ENCODE measurements at places on chromosomes 5 and 9.

DNA sequence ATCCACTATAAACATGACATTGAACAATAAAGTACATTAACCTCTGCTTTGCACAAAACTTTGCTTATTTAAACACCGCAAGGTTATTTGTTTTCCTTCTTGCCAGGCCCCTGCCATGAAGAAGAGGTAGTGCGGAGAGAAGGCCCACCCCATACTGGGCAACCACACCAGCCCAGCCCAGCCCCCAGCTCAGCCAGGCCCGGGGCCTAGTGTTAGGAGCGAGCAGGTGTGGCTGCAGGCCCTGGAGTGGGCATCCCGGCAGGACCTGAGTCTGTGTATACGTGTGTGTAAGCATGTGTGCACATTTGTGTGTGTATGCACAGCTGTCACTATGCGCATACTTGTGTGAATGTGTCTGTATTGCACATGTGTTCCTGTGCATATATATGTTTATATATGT lies 90.4 kb upstream of the MVB12B start:
- peak; percentile 86 for DNase-seq

DNA sequence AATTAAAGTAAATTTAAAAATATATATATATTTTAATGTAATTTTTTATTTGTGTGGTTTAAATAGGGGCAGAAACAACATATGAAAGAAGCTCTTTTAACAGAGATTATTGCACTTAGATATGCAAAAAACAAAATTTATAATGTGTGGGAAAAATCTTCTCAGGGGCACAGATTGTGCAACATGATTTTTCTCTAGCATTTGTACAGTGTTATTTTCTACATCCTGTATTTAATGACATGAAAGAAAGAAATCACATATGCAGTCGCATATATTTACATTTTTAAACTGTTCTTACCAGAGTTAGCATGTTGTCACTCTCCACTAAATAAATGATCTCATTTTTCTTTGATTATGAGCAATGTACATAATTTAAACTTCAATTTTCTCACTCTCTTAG lies 265.3 kb upstream of the CTNND2 start:
- no peak for DNase-seq

- no peak for DNase-seq
Measured at GRCh38 chr5:2557435-2557834, 194.0 kb downstream of the IRX2 start.

DNA sequence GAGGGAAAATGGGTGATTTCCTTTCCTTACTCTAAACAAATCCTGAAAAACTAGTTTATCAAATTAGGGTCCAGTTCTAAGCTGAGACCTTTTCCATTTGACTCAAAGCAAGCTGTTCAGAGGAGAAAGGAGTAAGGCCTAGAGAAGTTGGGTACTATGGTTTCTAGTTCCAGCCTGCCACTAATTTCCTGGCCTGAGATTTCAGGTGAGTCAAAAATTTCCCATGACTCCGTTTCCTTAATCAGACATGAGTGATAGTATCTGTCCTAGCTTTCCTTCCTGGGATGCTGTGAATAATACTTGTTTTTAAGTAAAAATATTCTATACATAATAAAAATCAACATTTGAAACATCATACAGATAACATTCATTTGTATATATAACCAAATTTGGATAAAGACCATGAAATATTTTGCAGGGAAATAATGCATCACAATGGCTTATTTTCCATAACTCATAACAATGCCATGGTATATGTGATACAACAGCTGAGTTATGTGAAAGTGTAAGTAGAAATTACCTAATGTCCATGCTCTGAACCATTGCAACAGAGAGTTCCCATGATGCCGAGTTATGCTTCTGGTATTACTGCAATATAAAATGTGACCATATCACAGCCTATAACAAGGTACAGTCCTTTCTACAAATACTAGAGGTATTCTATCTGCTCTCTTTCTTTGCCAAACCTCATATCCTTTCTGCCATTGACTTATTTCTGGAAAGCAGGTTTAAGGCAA lies 142.7 kb downstream of the MLLT3 start:
- DNase-seq = no peak

GRCh38 chr9:123996731-123997421 lies 14.7 kb upstream of the LHX2 start:
- DNase-seq = no peak

- DNase-seq = no peak
Measured at GRCh38 chr5:127820910-127821553, 117.8 kb downstream of the CCDC192 start.

DNA sequence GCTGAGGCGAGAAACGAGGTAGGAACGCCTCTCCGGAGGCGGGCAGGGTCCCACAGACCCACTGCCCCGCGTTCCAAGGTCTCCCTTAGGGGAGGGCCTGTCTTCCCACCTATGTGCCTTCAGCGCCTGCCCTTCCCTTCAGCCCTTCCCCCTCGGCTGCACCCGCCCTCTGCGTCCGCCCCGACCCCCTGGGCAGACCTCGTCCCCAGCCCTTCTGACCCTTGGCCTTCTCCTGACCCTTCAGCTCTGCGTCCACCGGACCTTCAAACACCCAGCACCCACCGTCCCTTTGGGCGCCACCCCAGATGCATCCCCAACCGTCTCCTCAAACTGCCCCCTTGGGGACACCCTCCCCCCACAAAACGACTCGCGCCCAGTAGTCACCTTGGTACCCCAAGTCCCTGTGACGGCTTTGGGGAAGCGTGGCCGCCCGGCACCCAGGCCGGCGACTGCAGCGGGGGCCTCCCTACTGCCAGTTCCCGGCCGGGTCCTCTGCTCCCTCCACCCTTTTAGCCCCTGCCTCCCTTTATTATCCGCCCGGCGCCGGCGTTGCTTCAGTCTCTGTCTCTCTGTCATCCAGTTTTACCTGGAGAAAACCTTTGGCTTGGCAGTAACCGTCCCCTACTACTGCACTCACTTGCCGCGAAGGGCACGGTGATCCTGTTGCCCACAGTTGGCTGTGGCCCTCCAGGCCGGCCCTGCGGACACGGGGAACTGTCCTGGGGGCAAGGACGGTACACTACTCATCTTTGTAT lies 421 bp downstream of the RUSC2 start:
- peak; percentile 92 for DNase-seq

DNA sequence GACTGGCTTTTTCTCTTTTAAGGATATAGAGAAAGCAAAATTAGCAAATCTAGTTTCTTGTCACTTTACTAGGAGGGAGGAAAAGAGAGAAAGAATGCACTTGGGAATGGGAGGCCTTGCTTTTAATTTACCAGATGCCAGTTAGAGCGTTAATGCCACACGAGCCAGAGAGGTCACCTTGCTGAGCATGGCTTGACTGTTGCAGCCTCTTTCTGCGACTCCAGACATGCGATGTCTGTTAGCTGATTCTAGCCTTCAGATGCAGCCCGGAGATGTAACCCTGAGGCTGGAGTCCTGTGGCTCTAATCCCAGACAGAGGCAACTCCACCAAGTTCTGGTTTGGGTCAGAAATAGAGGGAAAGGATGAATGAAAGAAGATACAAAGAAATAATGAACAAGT lies 152.5 kb downstream of the TRIO start:
- DNase-seq = no peak

- DNase-seq = no peak
Measured at GRCh38 chr5:57402348-57402747, 80.3 kb downstream of the ACTBL2 start.

- DNase-seq = no peak
Measured at GRCh38 chr9:38318759-38319495, 73.6 kb upstream of the ALDH1B1 start.

DNA sequence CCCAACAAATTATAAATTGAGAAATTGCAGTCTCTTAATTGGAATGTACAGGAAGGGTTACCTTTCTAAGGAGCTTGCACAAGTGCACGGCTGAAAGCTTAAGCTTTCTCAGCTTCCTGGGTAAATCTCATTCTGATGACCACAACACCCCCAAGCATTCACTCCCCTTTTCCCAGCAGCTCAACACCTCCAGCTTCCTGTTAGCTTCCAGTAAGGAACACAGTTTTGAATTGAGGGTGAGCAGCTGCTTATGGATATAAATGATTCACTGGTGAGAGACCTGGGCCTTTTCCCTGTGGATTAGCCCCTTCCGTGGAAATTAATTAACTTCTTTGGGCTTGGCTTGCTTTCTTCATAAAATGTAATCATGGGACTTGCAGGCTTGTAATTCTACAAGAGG lies 101.2 kb downstream of the SLC28A3 start:
- no peak for DNase-seq

DNA sequence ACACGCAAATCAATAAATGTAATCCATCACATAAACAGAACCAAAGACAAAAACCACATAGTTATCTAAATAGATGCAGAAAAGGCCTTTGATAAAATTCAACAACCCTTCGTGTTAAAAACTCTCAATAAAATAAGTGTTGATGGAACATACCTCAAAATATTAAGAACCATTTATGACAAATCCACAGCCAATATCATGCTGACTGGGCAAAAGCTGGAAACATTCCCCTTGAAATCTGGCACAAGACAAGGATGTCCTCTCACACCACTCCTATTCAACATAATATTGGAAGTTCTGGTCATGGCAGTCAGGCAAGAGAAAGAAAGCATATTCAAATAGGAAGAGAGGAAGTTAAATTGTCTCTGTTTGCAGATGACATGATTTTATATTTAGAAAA lies 1946.3 kb upstream of the CDH9 start:
- no peak for DNase-seq

DNA sequence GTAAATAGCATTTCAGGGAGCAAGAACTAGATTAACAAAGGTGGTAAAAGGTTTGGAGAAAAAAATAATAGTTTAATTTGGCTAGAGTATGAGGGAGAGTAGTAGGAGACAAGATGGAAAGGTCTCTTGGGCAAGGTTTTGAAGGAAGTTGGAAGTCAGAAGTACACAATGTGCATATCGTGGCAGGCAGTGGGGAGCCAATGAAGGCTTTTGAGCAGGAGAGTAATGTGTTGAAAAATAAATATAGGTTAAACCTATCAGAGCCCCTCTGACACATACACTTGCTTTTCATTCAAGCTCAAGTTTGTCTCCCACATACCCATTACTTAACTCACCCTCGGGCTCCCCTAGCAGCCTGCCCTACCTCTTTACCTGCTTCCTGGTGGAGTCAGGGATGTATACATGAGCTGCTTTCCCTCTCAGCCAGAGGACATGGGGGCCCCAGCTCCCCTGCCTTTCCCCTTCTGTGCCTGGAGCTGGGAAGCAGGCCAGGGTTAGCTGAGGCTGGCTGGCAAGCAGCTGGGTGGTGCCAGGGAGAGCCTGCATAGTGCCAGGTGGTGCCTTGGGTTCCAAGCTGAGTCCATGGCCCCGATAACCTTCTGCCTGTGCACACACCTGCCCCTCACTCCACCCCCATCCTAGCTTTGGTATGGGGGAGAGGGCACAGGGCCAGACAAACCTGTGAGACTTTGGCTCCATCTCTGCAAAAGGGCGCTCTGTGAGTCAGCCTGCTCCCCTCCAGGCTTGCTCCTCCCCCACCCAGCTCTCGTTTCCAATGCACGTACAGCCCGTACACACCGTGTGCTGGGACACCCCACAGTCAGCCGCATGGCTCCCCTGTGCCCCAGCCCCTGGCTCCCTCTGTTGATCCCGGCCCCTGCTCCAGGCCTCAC lies at the start of gene CA9:
CA9 (plus strand) TSS at position 797 of the 893 bp plus-strand sequence; CDS start at position 829, 32 bp downstream.
- DNase-seq = no peak

DNA sequence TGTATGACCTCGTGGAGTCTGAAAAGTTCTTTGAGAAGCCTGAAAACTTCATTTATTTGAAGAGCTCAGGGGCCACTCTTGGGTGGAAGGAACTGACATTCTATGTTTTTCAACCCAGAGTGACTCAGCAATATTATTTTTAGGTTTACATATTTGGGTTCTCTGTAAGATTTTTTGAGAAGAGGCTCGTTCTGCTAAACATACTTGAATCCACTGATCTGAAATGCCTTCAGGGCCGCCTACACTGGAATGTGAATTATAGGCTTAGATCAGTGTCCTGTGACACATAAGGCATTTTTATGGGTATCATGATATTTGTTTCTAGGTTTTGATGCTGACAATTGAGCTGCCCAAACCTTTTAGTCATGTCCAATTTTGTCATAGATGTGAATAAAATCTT lies 86.2 kb downstream of the PSAT1 start:
- no peak for DNase-seq

DNA sequence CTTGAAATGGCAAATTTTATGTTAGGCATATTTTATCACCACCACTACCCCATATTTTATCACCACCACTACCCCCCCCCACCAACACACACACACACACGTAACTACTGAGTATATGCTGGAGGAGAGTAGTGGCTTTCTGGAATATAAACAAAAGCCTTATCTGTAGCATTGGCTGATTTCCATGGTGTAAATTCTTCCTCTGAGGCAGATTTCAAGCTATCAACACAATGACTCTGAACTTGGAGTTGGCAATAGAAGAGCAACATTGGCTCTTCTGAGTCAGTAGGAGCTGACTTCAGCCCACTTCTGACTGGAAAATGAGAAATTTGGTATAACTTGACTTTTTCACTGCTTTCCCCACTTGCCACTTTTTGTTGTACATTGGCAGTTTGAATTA lies 143.0 kb downstream of the CAVIN4 start:
- no peak for DNase-seq

DNA sequence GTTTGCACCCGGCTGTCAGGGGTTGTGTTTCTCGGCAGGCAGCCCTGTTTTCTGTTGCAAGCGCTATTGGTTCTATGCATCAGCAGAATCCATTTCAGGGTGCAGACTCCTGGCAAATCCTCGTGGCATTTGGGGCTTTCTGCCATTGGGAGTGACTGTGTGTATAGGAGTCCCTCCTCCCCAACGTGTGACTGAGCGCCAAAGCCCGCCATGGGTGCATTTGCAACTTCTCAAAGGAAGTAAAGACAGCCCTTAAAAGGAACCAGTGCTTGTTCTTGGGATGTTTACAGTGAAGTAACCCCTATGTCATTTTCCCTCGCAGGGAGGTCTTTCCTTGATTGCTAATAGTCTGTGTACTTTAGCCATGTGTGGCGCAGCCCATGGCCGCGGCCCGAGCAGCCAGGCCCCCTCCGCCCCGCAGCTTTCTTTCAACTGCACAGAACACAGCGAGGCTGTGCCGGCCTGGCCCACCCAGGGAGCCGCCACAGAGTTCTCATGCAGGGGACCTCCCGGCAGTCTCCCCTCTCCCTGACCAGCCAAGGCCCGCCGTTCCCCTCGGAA lies 175.6 kb downstream of the HSD17B3 start:
- no peak for DNase-seq

GRCh38 chr9:107918749-107919148 lies 429.2 kb upstream of the KLF4 start:
- no peak for DNase-seq

GRCh38 chr9:6673326-6674025 lies 27.9 kb upstream of the GLDC start:
- no peak for DNase-seq

Measured in esophagus muscularis mucosa (tissue), 4 donors.